ENCODE measurements at places on chromosomes 5 and 9.

DNA sequence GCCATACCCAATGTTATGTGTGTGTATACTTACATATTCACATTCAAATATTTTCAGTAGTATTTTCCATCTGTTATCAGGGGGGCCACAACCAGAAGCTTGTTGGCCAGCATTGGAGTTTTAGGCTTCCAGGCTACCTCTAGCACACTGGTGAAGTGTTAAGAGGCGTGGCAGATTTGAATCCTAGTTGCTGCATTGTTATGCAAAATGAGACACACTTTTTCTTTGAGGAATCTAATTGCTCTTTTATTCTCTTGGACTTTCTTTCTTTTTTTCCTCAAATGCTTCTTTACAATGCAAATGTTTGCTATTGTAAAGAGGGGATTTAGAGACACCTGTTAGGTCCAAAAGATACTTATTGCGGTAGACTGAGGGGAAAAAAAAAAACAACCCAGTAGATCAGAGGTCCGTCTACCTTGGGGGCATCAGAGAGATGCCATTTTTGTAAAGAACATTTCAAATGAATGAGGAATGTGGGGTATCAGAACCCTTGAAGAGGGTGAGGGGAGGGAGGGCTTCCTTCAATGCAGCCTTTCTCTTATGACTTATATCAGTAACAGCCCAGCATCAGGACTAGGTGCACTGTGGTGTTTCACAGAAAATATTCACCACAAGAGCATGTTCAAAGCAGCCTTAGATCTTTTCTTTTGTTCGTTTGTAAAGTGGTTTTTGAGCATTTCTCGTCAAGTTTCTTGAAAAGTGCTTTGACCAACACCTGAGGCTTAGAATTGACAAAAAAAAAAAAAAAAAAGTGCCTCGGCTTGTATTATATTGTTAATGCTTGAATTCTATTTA, 3.8 kb downstream of the SMARCA2 start:
- DNase-seq: peak; percentile 63

DNA sequence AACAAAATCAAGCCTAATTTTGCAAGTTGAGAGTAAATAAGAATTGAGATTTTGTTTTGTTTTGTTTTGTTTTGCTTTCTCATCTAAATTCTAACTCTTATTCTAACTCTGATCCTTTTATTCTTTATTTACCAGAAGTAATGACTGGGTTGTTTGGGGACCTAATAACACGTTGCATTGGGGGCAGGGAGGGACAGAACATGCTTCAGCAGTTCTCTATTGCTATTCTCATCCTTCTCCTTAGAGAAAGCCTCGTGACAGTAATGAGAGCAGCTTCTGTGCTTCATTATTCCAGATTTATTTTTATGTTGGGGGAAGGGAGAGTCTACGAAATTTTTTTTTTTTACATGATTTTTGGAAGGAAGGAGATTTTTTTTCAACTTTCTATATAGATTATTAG, 21.1 kb downstream of the CPEB4 start:
- no peak for DNase-seq

GRCh38 chr9:116686135-116686534, 970 bp upstream of the TRIM32 start:
- DNase-seq: no peak

- no peak for DNase-seq
Measured at GRCh38 chr5:57422993-57423392, 59.6 kb downstream of the ACTBL2 start.

GRCh38 chr9:129886226-129887174, 51.2 kb downstream of the USP20 start:
- DNase-seq: no peak

DNA sequence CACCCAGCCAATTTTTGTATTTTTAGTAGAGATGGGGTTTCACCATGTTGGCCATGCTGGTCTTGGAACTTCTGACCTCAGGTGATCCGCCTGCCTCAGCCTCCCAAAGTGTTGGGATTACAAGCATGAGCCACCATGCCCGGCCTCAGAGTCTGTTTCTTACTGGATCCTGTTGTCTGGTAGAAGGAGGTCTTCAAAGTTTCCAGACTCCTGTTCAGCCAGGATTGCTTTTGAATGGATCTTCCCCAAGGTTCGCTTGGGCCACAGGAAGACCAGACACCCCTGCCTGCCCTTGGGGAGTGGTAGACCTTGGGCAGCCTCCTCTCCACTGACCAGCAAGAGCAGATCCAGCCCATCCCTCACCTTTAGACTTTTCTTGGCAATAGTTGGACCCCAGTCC, 7.6 kb upstream of the LCN2 start:
- no peak for DNase-seq

DNA sequence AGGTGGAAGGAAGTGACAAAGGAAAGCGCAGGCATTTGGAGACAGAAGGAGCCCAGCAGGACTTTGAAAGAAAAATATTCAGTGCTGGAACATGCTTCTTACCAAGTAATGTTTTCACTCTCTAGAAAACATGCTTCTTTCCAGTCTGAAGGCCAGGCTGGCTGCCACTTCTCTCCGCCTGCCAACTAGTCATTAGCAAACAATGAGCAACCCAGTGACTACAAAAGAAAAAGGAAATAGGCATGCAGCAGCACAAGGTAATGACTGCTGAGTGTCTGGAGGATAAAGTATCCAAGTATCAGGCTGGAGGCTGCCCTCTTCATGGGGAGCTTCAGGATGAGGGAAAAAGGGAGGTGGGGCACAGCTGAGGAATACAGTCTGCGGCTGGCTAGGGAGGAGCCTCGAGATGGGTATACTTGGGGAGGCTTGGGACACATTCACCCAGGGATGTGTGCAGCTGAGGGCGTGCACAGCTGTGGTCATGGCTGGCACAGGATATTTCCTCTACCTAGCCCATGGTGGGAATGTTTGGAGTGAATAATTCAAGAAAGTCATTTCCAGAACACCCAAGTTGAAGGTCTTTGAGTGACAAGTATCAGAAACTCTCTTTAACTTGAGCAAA, 161.5 kb upstream of the KIF2A start:
- no peak for DNase-seq

GRCh38 chr9:93210324-93210973, 26.5 kb downstream of the WNK2 start:
- DNase-seq: no peak

GRCh38 chr5:96648593-96648992, 13.6 kb upstream of the CAST start:
- DNase-seq: no peak

- no peak for DNase-seq
Measured at GRCh38 chr5:134125039-134126015, 10.8 kb downstream of the TCF7 start.

GRCh38 chr9:124894741-124895170, 32.8 kb downstream of the ARPC5L start:
- peak; percentile 51 for DNase-seq

DNA sequence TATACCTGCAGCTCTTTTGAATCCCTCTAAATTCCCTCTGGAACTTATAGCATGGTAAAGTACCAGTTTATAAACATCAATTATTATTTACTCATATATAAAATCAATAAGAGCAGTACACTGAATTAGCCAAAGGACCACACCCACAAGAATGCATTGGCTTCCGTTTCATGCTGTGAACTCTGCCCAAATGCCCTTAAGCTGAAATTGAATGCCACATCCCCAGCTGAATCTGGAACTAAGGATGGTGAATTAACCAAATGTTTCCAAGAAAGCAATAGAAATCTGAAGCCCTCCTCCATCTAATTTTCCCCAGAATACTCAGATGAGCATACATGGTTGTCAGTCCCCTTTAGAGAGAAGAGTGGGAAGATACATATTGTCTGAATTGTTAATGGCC, 436.4 kb upstream of the FTMT start:
- DNase-seq: no peak

GRCh38 chr9:132288966-132289365, 65.8 kb downstream of the SETX start:
- no peak for DNase-seq

DNA sequence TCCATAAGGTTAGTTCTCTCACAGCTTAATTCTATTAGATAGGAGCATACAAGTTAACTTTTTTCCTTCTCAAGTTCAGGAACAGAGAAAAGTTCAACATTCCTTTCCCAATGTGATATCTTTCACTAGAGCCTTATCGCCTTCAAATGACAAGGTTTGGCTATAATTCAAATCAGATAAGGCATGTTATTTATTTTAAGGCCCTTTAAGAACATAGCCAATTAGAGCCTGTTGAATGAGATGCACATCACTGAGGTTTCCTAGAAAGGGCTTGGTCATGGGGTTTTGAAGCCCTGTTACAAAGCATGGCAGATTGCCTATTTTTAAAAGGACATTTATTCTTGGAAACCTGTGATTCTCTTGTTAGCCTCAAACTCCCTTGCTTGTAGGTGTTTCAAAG, 123.4 kb downstream of the BASP1 start:
- no peak for DNase-seq

DNA sequence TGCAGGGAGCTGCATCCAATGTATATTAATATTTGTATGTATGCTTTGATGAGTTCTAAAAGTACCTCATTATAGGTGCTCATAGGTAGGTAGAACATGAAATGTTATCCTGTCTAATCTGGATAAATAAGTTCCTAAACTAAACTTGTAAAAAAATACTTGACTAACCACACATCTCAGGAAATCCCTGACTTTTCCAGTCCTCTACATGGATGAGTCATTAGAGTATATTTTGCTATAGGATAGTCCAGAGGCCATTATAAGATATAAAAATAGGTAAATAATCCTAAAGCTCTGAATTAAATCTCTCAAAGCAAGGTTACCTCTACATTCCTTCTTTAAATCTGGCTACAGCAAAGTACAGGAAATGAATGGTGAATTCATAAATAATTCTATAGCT, 404.3 kb downstream of the RAB3C start:
- no peak for DNase-seq

DNA sequence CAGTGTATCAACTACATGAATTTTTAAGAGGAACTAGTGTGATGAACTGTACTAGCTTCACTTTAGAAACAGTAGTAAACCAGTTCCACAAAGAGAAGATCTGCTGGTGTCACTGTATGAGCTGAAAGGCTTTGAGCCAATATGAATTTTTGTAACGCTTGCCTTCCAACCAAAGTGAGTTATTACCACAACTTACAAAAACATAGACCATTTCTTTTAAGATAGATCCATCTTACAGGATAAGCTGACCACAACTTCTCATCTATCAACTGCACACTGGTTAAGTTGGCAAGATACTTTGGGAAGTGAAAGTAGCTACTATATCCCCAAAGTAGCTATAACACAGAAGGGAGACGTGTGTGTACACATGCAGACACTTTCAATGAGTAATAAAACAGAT, 849.6 kb upstream of the DMAC1 start:
- DNase-seq: no peak

DNA sequence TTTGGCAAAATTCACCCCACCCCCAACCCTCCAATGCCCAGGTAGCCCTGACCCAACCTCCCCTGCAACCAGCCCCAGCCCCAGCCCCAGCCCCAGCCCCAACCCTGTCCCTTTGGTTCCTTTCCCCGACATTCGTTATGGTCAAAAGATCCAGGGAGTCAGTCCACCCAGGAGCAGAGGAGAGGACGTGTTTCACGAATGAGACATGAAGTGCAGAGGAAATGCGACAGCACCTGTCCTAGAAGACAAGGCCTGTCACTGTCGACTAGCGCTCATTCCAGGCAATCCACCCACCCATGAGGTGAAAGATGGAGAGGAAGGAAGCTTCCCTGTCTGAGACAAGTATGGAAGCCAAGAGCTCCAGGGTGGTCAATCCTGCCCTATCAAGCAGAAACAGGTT, 485.0 kb downstream of the SPATA31A7 start:
- no peak for DNase-seq

GRCh38 chr5:75690669-75691068, 26.6 kb downstream of the POC5 start:
- DNase-seq: no peak

DNA sequence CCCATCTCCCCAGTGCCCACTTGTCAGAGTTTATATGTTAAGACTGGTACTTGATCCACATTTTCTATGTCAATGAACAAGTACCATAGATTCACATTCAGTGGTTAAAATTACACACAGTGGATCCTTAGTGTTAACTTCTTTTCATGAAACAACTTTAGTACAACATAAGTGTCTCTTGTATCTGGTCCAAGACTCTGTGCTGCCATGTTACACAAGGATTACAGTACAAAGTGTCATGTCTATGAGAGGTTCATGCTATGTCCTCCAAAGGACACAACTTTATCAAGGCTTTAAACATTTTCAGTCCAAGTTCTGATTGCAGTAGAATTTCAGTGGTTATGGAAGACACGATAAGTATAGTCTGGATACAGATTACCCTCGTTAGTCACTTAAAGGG, 13.3 kb upstream of the VLDLR start:
- no peak for DNase-seq

All from ELF-1 (cell line).